ENCODE measurements at places on chromosomes 1 and 21.

DNA sequence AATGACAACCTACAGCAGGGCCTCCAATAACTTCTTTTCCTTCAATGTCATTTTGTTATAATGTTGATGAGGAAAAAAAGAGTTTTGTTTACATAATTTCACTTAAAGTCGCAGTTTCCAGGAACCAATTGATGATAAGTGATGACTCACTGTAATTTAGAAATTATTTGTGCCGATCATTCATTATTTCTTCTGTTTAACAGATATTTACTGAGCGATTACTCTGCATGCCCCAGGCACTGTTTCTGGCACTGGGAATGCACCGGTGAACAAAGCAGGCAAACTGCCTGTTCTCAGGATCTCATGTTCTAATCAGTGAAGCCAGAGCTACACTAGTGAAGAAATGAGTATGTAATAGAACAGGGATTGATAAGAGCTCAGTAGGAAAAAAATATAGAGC is 403.4 kb downstream of the NTNG1 start:
- no peak for DNase-seq

DNA sequence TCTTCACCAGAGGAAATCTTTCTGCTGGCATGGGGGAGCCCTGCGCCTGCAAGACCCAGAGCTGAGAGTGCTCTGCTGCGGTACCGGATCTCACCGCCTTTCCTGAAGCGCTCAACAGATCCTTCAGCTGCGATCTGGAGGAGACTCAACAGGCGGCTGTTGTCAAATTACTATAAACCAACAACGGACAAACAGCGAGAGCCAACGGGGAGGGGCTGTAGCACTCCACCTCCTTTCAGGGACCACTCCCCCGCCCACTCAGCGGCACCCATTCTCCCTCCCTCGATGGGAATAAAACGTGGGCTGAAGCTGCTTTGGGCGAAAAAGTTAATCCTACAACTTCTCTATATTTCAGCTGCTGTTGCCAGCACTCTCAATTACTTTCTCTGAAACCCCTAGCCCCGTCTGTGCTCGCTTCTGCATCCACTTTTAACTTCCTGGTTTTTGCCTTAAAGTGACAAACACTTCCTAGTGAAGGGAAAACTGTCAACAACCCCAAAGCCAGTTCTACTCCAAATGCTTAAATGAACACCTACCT is at the start of gene FMO5:
TSS of gene FMO5 (minus strand) at position 147 of the 538 bp plus-strand sequence. CDS start 310 bp downstream, outside the sequence.
- peak; percentile 44 for DNase-seq

GRCh38 chr1:151510020-151510405 is 1.2 kb upstream of the CGN start:
- no peak for DNase-seq

DNA sequence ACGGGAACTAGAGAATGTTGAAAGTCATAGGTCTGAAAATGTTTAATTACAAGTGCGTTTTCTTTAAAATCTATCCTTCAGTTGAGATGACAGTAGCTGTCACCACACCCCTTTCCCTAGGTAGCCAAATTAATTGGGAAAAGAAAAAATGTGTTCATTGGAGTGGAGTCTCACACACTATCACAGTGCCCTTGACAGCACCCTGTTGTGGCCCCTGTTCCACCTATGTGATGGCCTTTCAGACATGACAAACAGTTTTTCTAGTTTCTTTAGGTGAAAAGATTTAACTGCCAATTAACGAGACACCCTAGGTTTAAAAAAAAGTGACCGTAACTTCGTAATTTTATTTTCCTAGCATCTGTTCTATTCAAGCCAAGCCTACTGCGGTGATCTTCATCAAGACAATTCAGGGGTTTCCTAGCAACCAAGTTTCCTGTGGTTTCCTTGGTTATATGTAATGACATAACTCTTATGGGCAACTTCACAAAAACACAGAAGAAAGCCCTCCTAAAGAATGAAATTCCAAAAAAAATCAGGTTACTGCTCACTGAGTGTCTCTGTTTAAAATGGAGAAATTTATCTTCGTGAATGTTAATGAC is 298.3 kb downstream of the PDE4B start:
- no peak for DNase-seq

DNA sequence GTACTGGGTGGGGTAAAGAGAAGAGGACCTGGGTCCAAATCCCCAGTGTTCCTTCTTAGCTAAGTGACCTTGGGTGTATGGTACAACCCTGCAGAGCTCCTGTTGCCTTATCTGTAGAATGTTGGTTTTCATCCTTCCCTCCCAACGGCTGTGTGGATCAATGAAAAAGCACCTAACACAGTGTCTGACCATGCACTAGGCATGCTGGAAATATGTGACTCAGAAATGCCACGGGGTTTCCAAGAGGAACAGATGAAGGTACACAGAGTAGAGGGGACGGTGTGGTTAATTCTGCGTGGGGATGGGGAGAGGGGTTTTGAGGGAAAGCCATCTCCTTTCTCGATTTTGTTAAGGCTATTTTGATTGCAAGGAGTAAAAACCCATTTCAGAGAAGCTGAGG is 8.6 kb downstream of the NIPAL3 start:
- no peak for DNase-seq

DNA sequence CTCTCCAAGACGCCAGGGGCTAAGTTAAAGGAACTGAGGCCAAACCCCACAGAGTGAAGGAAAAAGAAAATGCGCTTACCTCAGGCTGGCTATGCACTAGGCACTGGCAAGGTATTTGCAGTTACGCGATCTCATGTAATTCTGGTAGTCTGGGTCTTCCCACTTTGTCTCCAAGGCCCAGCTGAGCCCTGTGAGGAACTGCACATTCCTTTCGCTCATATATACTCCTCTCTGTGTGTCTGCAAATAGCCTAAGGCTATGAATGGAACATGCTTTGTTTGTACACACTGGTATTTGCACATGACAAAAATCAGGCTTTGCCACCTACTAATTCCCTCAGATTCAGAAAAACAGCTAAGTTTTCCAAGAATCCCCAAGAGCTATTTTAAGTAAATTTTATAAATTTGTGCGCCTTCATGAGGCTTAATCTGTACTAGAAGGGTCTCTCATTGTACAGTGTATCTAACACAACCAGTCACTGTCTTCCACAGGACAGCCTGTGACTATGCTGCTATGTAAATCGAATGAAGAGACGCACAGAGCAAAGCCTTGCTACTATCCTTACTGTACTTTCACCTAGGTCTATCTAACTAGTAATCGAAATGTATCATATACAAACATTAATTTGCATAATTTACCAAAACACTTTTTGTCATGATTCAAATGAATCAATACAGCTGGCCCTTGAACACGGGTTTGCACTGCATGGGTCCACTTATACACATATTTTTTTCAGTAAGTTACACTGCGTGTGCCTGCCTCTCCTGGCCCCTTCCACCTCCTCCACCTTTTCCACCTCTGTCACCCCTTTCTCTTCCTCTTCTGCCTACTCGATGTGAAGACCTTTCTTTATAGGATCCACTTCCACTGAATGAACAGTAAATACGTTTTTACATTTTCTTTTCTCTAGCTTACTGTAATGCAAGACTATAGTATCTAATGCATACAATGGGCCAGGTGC is 87.0 kb downstream of the SIPA1L2 start:
- DNase-seq, result no peak

- no peak for DNase-seq
Observed at GRCh38 chr1:3471356-3472087, 17.1 kb downstream of the ARHGEF16 start.

DNA sequence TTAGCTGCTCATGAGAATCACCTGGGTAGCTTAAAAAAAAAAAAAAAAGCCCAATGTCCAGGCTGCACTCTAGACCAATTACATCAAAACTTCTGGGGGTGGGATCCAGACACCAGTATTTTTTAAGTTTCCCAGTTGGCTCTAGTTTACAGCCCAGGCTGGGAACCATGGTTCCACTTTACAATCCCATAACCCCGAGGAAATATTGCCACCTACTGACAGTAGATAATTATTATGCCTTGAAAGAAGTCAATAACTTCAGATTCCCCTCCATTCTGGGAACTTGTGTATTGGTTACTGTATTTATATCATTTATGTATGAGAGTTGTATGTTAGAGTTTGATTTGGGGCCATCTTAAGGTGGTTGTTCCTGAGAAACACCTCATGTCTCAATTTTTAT is 100.2 kb downstream of the SPATA46 start:
- DNase-seq, result no peak

DNA sequence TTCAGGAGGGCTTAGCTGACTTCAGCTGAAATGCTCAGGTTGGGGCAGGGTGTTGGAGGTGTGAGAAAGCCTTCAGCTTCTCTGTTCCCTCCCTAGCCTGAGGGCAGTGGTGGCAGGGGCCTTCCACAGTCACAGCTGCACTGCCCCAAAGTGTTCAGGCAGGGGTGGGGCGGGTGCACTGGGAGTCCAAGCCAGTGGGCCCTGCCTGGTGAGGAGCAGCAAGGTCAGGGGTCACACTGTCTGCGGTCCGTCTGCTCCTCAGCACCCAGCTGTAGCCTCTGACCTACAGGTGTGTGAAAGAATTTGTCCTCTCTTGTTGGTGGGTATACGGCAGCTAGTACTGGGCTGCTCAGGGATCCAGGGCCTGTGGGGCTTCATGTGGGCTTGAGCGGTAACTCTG is 490.4 kb upstream of the NCAM2 start:
- no peak for DNase-seq

- DNase-seq, result no peak
Observed at GRCh38 chr1:95659588-95659987, 425.6 kb downstream of the RWDD3 start.

GRCh38 chr1:226763905-226764264 is 24.8 kb upstream of the ITPKB start:
- DNase-seq, result no peak

DNA sequence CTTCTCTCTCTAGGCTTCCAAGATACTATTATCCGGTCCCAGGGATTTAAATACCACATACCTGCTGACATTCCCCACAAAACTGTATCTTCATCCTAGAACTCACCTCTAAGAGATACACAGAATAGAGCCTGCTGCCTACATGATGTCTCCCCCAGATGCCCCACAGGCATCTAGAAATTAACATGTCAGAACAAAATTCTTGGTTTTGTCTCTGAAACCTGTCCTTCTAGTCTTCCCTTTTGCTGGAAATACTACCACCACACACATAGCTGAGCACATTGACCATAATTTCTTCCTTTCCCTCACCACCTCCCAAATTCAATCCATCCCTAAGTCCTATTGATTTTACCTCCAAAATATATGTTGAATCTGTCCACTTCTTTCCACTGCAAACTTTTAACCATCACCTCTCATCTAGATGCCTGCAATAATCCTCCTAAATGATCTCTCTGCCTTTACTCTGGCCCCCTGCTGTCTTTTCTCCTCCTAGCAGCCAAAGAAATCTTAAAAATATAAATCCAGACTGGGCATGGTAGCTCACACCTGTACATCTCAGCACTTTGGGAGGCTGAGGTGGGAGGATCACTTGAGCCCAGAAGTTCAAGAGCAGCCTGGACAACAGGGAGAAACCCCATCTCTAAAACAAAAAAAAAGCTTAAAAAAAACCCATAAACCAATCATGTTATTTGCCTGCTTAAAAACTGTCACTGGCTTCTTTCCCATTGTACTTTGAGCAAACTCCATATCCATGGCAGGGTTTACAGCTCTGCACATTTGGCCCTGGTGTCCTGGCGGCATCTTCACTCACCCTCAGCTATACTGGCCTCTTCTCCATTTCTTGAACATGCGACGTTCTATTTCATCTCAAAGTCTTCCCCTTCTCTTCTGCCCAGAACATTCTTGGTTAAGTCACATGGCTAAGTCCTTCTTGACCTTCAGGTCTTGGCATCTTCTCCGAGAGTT is 6.2 kb upstream of the FAM76A start:
- no peak for DNase-seq

GRCh38 chr1:41521766-41522165 is 37.3 kb upstream of the EDN2 start:
- DNase-seq, result no peak

- no peak for DNase-seq
Observed at GRCh38 chr1:220880362-220880670, 1.1 kb downstream of the HLX start.

- no peak for DNase-seq
Observed at GRCh38 chr1:205066141-205066818, 18.0 kb downstream of the TMEM81 start.

DNA sequence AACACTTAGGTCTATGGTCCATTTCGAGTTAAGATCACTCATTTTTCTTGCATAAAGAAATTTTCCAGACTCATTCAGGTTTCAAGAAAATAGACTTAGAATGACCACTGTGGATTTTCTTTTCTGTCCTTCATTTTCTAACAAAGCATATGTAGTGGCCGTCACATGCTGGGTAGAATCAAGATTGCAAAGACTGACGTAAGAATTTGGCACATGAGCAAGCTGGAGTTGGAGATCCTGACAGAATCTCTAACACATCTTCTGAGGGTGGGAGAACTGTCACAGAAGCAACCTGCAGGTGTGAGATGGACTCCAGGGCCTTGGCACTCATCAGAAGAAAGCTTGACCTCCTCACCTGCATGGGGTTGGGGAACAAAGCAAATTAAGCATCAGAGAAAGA is 28.6 kb downstream of the KIF26B start:
- DNase-seq, result no peak

- no peak for DNase-seq
Observed at GRCh38 chr1:67713057-67713846, 28.3 kb downstream of the GADD45A start.

GRCh38 chr1:45084562-45084961 is 72.5 kb downstream of the UROD start:
- DNase-seq, result no peak

GRCh38 chr1:3495776-3496745 is 41.6 kb downstream of the ARHGEF16 start:
- no peak for DNase-seq

DNA sequence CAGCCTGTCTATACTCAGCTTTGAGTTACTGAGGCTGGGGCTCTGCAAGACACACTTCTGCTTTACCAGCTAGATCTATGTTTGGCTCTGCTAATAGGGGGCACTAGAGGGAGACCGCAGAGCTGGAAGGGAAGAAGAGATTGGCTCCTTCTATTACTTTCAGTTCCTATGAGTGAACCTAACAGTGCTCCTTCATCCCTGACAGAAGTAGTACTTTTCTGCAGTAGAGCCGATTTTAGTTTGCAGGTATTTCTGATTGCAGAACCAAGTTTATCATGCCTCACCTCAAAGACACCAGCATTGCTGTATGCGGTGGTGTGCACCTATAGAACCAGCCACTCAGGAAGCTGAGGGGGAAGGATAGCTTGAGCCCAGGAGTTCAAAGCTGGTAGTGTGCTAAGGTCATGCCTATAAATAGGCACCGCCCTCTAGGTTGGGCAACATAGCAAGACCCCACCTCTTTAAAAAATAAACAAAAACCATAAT is 5.7 kb upstream of the ZDHHC18 start:
- DNase-seq, result no peak

DNA sequence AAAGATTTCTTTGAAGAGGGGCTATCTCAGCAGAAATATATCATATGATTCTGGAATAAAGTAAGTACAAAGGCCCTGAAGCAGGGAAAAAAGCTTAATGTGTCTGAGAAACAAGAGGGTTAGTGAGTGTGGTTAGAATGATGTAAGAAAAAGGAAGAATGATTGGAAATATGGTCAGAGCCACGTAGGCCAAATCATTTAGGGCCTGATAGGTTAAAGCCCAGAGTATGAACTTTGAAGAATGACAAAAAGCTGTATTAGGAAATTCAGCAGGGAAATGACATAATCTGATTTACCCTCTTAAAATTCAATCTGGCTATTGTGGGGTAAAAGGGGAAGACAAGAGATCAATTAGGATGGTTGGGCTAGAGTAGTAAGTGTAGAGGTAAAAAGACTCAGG is 69.0 kb upstream of the MUTYH start:
- DNase-seq, result no peak

Data from activated CD4-positive, alpha-beta T cell treated with anti-CD3 and anti-CD28 coated beads, Interleukin-2, amount 50 U/mL, for 1 hour (primary cell).